ENCODE measurements at places on chromosomes 1 and 21.

DNA sequence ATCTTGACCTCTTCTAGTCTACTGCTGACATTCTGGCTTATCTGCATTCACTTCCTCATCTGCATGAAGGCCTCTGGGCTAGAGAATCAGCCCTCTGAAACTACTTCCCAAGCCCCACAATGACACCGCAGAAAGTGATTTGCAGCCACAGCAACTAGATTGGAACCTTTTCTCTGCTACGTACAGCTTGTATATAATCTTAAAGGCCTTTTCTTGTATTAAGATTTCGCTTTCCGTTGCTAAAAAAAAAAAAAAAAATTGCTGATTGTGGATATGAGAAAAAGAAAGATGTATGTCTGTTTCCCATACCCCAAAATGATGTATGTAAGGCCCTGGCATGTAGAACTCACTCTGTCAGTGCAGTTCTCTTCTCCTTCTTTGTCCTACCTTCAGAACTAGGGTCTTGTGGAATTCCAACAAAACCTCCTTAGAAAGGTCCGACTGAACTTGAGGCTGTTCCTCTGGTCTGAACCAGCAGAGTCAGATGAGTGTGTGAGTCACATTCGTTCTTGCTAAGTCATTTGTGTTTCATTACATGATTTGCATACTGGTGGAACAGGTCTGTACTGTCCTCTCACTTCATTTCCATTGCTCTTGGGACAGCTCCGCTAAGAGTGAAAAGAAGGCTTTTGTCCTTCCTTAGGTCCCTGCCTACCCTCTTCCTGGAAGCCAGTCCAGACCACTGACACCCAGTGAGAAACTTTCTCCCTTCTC is 62.7 kb downstream of the PLPP3 start:
- no peak for DNase-seq

GRCh38 chr1:223339861-223340260 is 24.1 kb downstream of the SUSD4 start:
- DNase-seq, result no peak

- DNase-seq, result no peak
Measured at GRCh38 chr1:5574641-5575040, 417.6 kb downstream of the NPHP4 start.

DNA sequence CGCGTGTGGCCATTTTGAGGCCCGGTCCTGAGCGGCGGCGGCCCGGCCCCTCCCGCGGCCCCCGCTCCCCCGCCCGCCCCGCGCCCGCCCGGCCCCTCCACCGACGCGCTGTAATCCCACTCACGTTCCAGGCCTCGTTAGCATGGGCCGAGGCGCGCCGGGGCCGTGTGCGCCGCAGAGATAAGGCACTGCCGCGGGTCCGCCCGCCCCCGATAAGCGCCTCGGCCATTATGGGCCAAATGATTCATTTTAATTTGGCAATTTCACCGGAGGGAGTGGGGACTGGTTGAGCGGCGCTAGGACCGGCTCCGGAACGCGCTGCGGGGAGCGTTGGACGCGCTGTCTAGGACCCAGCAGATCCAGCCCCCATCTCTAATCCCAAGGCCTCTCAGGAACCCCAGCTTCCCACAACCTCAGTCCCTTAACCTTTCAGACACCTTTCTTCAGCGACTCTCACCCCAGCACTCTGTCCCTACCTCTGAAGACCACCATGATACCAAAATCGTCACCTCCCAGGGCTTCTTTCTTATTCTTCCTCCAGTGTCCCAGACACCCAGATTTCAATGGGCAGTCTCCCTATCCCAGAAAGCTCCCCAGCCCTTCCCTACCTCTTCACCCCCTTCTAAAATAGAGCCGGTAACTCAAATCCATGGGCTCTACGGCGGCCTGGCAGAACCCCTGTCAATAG is at the start of gene TAL1:
Gene TAL1, minus strand, starts transcription at position 39 of the 688 bp plus-strand sequence. CDS start 6,337 bp downstream, outside the sequence.
- DNase-seq, result no peak

DNA sequence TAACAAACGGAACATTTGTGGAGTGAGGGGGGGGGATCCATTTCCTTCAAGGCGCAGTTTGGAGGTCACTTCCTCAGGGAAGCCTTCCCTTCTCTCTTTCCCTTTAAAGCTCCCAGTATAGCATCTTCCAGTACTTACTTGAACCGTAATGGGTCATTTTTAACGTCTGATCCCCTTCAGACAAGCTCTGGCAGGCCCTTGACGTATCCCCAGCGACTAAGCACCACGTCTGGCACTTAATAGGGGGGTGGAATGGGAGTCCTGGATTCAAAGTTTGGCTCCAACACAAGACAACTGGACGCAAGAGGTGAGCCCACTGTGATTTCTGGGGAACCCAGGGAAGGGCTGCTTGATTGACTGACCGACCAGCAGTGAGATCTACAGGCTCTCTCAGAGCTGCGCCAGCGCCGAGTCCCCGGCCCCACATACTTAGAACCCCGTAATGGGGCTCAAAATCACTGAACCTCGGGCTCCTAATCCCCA is 441 bp downstream of the YARS1 start:
- no peak for DNase-seq

- no peak for DNase-seq
Measured at GRCh38 chr1:229989591-229990248, 77.3 kb upstream of the GALNT2 start.

DNA sequence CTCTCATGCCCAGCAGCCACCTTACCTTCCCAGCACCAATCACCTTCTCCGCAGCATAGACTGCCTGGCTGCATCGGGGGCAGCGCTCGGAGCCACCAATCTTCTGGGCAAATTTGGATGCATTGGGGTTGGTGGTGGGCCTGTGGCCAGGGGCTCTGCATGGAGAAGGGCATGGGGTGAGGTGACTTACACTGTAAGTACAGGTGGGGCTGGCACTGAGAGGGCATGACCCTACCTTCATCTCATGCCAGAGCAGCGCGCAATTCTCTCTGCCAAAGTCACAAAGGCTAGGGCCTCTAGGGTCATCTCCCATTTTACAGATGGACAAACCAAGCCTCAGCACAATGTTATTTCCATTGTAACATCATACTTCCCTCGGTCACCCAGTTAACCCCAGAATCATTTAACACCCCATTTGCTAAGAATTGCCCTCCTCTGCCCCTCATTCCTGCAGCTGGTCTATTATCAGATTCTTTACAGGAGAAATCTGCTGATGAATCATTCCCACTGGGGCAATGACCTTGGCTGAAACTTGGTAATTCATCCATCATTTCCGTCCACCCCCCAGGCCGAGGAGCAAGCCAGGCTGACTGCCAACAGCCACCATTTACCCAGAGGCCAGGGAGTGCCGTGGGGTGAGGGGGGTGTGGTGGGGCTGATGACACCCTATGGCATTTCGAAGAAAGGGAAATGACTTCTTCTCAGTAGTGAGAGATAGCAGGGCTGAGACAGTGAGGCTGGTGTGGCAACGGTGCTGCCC is 17.9 kb downstream of the CSRP1 start:
- no peak for DNase-seq

GRCh38 chr1:16215882-16216753 is 3.7 kb upstream of the ARHGEF19 start:
- DNase-seq, result peak; percentile 50

DNA sequence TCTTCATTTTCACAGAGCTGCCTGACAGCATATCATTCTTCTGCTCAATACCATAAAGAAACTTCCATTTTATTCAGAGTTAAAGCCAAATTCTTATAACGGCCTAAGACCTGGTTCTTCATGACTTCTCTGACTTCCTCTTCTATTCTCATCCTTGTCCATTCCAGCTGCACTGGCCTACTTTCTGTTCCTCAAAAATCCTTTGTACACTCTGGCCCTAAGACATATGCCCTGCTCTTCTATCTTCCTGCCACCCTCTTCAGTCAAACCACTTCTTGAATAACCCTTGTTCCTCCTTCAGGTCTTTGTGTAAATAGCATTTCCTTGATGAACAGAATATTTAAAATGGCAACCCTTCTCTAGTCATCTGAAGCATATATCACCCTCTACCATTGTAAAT is 1338.7 kb upstream of the ADGRL2 start:
- DNase-seq, result peak; percentile 3

GRCh38 chr1:92485381-92486250 is 1.1 kb downstream of the GFI1 start:
- DNase-seq, result no peak

GRCh38 chr1:85203573-85204171 is 2.9 kb upstream of the SYDE2 start:
- no peak for DNase-seq

GRCh38 chr21:40356644-40357043 is 489.4 kb downstream of the PCP4 start:
- no peak for DNase-seq

GRCh38 chr1:110050602-110051261 is 16.3 kb downstream of the STRIP1 start:
- no peak for DNase-seq

GRCh38 chr1:200912737-200913407 is 18.2 kb downstream of the INAVA start:
- peak; percentile 11 for DNase-seq

GRCh38 chr1:178048426-178048825 is 45.5 kb upstream of the RASAL2 start:
- DNase-seq, result no peak

- no peak for DNase-seq
Measured at GRCh38 chr1:201145816-201146215, 8.5 kb downstream of the TMEM9 start.

DNA sequence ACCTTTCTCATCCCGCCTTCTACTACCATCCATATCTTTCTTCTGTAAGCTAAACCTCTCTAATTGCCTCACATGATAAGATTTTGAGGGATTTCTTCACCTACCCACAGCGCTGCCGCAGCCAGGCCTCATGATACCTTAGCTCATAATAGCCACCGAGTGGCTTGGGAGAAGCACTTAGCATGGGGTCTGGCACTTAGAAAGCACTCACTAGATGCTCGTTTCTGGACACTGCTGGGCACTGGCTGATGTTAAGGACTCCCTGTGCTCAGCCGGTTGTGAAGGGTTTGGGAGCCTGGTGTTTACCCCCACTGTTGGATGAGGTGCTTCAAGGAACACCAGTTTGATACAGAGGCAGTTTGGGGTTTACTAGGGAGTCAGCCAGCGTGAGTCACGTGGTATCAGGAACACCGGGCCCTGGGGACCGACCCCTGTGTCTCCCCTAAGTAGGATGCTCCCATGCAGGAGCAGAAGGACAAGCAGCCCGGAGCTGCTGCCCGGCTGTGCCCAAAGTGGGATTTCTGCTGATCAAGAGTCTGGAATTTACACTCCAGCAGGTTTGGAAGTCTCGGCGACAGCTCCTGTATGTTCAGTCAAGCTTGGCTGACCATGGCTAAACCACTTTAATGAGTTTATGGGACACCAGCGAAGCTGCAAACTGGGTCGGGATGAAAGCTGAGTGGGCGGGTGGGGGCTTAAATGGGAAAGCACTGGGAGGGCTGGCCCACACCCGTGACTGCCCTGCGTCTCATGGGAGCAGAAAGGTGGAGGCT is 63.3 kb downstream of the GALNT2 start:
- DNase-seq, result no peak

- no peak for DNase-seq
Measured at GRCh38 chr21:32566741-32567389, 18.5 kb downstream of the TCP10L start.

- DNase-seq, result no peak
Measured at GRCh38 chr1:61539720-61540462, 185.1 kb downstream of the TM2D1 start.

Measured in putamen (tissue), 1 donor.